ENCODE measurements at places on chromosomes 1 and 21.

GRCh38 chr1:34263406-34263805 lies 86.7 kb downstream of the C1orf94 start:
- DNase-seq = no peak

DNA sequence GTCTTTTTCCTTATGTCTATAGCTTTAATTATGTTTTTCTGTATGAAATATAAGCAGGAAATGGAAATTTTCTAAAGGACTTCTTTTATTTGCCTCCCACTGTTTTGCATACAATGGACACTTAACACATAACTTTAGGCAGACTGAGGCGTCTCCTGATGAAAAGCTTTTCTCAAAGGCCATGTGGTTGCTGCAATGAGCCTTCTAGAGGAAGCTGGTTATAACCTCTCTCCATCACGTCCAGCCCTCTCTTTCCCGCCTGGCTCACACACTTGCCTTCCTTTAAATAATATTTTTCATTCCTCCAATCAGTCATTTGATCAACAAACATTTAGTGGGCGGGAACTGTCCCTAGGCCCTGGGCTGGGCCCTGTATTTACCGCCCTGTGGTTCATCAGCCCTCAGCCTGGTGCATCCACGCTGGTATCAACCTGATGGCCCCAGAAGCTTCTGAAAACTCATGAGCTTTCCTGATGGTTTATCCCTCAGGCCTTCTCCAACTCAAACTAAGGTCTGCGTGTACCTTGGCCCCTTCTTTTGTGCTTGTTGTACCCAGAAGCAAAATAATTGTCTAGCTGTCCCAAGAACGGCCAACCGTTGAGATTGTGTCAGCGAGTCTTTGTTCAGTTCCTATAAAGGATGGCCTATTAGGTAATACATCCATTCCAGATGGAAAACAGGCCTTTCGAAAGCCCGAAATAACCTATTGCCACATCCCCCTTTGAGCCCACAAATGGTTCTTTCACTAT lies 75.3 kb upstream of the LYST start:
- DNase-seq = peak; percentile 41

DNA sequence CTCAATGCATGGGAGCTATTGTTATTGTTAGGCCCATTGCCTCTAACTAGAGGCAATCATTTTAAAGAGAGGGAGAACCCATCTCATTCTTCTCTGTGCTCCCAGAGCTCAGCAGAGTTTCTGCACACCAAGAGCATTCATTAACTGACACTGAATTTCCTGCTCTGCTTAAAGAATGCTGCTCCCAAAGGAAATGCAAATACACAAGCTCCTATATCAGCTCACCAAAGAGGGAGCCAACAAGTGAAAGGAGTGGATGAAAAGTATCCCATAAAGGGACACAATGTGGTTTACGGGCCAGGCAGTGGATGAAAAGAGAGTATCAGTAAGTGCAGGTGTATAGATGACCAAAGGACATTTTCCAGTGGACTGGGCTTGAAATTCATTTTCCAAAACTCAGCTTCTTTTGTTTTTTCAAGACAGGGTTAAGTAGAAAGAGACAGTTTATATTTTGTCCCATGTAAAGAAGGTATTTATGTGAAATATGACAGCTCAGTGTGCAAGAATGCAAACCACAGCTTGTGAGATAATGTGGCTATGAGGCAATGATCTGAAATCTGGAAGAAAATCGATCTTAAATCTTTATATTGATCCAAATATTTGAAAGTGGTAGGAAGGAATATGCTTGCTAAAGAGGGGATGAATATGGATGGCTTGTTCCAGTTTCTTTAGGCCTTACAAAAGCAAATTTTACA lies 207.7 kb upstream of the CAMK1G start:
- DNase-seq = no peak

DNA sequence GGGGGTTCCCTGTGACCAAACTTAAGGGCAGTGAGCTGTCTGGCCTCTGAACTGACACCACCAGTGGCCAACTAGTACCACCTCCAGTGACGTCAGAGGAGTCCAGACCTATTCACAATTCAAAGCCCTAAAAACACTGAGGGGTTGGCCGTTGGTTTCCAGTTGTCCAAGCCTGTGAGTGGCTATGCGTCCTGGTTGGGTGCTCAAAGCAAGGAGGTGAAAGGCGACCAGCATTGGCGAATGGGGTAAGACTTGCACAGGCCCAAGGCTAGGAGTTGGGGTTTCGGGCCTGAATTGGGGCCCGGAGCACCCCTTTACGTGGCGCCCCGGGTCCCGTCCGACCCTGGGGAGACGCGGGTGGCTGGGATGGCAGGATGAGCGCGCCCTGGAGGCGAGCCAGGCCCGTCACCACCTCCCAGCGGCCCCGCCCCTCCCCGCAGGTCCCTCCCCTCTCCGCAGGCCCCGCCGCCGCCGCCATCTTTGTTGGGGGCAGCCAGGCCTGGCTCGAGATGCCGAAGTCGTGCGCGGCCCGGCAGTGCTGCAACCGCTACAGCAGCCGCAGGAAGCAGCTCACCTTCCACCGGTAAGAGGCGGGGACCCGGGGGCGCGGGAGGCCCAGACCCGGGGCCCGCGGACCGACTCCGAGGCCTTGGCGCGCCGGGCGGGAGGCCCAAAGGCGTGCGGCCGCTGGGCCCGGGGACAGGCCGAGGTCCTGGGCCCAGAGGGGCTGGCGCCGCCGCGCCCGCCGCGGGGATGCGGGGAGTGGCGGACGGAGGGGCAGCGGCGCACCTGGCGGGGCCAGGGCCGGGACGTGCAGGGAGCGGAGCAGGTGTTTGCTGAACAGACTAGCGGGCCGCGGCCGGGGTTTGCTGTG lies at the start of gene THAP3:
THAP3 (plus strand) TSS at position 159 of the 874 bp plus-strand sequence; CDS start at position 510, 351 bp downstream.
- DNase-seq = peak; percentile 92

- DNase-seq = no peak
Measured at GRCh38 chr1:191279266-191279800, 801.7 kb upstream of the BRINP3 start.

DNA sequence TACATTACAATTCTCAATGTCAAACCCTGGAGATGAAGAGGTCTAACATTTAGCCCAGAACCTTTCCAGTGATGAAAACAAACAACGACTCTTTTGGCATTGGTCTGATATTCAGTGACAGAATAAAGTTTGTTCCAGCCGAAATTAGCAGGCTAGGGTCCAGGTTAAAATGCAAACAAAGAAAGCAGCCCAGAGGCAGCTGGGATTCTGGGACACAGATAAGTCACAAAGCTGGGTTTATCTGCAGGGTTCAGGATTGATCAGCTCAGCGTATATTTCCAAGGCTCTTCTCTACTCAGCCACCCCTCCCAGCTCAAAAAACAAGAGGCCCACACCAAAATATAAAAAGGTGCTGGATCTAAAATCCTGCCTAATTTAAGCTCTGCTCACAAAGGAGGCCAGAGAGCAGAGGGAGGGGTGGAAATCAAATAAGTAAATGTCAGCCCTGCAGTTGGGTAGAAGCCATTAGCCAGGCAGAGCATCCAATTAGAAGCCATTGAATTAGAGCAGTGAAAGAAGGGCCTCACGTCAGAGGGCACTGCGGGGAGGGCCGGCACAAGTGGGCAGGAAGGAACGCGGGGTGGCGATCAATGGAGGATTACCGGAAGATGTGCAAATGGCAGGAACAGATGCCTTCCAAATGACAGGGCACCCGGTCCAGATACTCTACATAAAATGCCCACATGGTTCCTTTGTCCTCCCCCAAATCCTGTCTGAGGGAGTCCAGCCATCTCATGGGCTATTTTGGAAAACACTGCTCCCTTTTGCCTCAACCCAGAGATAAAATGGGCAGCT lies 3.2 kb upstream of the KLHDC8A start:
- DNase-seq = no peak

- DNase-seq = no peak
Measured at GRCh38 chr1:167628741-167629515, 1.1 kb upstream of the RCSD1 start.

DNA sequence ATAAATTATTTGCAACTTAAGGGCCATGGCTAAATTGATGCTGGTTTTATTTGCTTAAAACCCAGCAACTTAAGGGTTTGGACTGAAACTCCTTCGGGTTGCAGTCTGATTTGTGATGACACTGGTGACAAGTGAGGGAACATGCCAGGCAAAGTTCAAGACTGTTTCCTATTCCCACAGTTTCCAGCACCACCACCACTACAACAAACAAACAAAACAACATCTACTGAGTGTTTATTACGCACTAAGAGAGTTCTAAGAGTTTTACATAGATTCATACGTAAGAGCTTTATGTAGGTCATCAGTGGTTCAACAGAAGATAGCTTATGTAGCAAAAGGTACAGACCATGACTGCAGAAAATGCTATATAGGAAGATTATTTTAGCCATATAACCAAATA lies 1582.1 kb downstream of the BRINP3 start:
- no peak for DNase-seq

GRCh38 chr21:40433538-40433937 lies 413.4 kb downstream of the DSCAM start:
- DNase-seq = no peak

DNA sequence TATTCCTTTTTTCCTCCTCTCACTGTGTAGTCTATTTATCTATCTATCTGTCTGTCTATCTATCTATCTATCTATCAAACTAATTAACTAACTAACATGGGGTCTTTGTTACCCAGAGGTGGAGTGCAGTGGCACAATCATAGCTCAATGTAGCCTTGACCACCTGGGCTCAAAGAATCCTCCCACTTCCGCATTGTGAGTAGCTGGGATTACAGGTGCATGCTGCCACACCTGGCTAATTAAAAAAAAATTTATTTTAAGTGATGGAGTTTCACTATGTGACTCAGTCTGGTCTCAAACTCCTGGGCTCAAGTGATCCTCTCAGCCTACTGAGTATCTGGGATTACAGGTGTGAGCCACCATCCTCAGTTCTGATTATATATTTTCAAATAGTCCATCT lies 71.4 kb downstream of the CCDC18 start:
- no peak for DNase-seq

DNA sequence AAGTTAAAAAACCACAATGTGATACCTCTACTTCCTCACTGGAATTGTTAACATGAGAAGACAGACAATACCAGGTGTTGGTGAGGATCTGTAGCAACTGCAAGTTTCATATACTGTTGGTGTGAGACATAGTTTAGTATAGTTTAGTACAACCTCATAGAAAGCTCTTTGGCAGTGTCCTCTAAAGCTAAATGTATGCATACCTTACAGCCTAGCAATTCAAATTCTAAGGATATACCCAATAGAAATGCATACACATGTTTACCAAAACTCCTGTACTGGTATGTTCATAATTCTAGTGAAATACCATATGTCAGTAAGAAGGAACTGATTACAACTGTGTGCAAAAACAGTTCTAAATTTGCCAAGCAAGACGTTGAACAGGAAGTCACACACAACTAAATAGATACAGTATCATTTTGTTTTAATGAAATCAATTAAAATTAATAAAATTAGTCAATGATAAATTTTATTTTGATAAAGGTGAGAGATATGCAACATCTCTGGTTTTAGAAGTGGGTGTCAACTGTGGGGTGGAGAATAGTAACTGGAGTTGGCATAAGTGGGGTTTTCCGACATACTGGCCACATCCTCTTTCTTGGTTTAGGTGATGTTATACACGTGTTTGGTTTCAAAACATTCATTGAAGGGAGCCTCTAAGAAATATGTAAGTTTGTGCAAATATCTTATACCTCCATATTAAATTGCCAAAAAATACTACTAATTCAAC lies 450.7 kb downstream of the PTPRC start:
- no peak for DNase-seq

DNA sequence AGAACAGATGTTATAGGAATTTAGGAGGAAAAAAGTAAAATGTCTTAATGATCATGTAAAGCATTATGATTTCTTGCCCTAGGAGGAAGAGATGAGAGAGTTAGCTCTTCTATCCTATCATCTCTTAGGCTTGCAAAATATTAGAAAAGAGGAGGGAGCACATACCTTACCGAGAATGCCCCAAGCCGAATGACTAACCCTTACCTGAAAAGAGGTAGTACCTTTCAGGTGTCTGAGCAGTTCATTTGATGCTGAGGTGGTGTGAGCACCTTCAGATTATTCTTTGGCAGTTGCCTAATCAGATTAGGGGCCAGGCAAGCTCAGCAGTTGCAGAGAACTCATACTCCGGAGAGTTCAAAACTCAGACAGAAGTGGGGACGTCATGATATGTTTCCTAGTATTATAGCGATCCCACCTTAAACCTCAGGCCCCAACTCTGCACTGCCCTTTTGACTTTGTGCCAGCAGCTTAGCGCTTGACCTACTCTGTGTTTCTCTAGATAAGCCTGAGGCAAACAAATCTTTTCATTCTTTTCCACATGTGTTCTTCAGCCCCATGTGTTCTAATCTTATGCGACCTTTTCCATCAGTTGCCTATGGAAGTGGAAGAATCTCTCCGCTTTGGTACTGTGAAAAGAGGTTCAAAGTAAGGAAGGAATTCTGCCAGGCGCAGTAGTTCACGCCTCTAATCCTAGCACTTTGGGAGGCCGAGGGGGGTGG lies 52.5 kb downstream of the ATP2B4 start:
- DNase-seq = no peak

GRCh38 chr1:53345996-53346813 lies 18.3 kb upstream of the LRP8 start:
- no peak for DNase-seq

Measured in AG08395 (cell line).